ENCODE measurements at places on chromosomes 2 and 18.
A peak's percentile ranks its signal among the peaks of the same experiment; 100 is the strongest.

DNA sequence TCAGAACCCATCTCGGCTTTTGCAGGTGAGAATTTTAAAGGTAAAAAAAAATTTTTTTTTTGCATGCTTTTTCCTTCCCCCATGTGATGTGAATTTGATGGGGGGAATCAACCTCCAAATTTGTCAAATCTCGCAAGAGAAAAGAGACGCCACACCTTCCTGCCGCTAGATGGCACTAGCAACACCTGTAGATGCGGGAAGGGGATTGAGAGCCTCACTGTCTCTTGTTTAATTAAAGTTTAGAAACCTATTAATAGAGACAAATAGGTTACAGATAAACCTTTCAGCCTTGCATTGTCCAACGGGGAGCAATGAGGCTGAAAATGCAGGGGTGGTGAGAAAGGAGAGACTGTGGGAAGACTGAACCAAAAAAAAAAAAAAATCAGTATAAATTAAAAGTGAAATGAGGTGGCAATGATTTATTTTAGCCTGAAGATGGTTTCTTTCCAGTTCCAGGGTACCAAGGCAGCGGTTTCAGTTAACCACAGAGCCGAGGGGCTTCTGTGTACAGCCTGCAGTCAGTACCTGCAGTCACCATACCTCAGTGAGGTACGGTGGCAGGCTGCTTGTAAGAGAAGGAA lies 84.6 kb downstream of the NRP2 start:
- DNase-seq, result peak; percentile 78

DNA sequence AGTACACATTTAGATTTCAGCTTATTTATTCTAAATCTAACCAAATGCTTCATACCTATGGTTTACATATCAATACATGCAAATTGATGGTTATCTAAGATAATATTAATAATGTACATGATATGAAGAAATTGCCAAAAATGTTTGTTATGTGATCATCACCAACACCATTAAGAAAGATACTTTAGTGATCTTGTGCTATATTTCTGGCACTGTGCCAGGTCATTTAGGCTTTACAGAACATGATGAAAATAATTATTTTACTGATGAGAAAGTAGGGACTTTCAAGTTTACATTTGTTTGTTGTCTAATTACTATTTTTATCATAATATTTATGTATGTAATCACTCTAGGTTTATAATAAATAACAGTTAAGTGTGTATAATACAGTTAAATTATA lies 158.3 kb downstream of the GULP1 start:
- DNase-seq, result peak; percentile 11

DNA sequence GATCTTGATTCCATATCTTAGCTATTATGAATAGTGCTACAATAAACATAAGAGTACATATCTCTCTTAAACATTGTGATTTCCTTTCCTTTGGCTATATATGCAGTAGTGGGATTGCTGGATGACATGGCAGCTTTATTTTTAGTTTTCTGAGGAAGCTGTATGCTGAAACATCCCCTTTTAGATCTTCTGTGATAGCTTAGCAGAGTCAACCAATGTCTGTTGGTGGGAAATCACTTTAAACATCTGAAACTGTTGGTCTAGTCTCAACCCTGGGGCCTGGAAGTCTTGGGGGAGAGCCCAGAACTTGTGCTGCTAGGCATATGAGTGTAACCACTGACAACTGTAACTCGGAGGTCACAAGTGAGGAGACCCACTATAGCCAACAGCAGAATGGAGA lies 378.6 kb upstream of the SLC14A2 start:
- no peak for DNase-seq

DNA sequence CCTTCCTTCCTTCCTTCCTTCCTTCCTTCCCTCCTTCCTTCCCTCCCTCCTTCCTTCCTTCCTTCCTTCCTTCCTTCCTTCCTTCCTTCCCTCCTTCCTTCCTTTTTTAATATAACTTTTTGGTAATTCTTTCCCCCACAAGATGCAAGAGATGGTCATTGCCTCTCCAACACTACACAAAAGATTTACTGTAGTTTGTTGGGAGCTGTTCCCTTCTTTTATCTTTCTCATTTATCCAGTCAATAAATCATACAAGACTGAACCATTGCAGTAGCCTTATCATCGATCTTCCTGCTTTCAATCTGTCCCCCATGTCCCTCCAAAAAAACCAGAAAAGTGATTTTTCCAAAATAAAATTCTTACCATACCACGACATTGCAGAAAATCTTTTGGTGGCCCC lies 8.2 kb downstream of the APCDD1 start:
- no peak for DNase-seq

GRCh38 chr2:170227951-170228350 lies 50.0 kb downstream of the MYO3B start:
- DNase-seq, result no peak

DNA sequence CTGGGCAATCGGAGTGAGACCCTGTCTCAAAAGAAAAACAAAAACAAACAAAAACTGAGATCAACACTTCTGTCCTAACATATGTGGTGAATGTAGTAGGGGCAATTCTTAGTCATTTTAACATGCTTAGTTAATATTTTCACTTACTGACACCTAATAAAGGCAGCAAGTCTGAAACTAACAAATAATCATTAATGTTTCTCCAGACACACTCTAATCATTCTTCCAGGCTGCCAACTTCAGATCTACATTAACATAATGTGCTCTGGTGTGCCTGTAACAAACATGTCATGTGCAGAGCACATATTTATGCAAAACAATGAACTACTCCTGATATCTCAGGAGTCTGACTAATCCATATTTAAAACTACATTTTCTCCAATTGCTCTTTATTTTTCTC lies 6.0 kb downstream of the KRCC1 start:
- no peak for DNase-seq

GRCh38 chr2:12950957-12951656 lies 234.4 kb downstream of the TRIB2 start:
- DNase-seq, result no peak

- DNase-seq, result peak; percentile 56
Observed at GRCh38 chr2:97870396-97870843, 125.3 kb downstream of the TMEM131 start.

DNA sequence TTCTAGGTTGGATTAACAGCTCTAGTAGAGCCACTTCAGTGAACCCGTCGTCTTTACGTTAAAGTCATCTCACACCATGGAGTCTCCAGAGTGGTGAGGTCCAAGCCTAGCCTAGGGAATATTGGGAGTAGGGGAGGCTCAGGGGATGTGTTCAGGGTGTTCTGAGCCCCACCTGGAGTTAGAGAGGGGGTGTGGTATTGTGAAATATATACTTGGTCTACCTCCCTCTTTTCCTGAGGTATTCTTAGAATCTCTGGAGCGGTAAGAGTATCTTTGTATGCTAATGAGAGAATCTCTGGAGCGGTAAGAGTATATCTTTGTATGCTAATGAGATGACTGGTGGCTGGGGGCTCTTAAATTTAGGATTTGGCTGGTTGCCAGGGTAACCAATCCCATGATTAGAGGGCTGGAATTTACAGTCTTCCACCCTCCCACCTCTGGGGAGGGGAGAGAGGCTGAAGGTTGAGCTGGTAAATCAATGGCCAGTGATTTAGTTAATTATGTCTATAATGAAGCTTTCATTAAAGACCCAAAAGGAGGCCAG lies 69.5 kb downstream of the INPP4A start:
- no peak for DNase-seq

GRCh38 chr18:5543773-5544389 lies at the start of gene EPB41L3:
EPB41L3 (minus strand) TSS chr18:5543997; CDS start chr18:5489183, 54,814 bp downstream.
- peak; percentile 76 for DNase-seq

GRCh38 chr2:176140513-176141317 lies 10.6 kb upstream of the HOXD4 start:
- peak; percentile 95 for DNase-seq

DNA sequence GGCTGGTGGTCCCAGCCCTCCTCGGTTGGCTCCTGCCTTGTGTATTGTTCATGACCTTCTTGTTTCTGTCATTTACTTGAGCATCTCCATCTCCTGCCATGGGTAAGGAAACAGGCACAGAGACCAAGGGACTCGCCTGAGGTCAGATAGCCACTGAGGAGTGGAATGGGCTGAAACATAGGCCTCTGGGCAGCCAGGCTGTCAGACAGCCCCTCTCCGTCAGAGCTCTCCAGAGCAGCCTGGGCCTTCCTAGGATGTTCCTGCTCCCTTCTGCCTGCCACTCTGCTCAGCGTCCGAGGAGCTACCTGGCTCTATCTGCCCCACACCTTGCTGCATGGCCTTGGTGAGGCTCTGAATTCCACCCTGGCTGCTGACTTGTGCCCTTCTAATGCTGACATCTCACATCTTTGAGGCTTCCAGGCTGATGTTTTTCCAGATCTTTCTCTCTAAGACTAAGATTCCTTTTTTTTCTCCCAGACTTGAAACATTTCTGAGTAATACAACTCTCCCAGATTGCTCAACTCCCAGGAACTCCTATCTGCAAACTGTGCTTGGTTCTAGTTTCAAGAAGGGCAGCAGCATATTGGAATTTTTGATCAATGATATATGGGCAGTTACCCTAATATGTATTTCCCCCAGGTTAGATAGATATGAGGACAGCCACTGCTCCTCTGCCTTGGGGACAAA lies 67.7 kb downstream of the MCFD2 start:
- DNase-seq, result no peak

DNA sequence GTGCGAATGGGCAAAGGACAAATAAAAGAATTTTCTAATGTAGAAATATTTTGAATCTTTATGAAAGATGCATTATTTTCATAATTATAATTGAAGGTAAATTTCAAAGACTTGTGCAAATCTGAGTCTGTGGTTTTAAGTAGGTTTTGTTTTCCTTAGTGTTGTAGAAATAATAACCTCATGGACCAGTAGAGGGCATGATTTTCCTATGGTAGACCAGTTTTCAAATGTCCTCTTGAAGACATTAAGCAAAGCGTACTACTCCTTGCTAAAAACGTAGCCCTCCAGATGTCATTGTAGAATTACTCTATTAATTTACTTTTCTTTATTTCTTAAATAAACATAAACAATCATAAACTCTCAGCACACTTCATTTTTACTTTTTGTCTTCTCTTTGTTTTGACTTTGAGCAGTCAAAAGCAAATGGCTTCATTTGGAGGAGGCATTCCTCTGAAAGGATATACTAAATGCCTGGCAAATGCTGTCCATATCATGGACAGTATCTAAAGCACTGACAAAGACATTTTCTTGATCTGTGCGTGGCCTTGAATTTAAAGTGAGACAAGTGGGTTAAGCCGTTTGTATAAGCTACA lies 85.8 kb upstream of the FAM237A start:
- peak; percentile 74 for DNase-seq

DNA sequence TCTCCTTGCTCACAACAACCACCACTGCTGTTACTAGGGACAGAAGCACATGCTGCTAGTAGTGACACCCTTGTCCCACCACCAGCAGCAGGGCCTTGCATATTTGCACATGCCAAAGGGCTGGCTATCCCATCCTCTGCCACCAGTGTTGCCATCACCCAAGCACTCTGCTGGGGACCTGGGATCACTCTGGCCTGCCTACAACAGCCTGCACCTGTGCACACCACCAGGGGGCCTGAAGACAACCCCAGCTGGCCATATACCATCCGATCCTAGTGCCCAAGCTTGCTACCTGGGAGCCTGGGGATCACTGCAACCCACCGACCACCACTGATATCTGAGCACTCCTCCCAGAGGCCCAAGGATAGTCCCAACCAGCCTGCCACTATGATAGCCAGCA lies 99.9 kb upstream of the FANCL start:
- peak; percentile 25 for DNase-seq

DNA sequence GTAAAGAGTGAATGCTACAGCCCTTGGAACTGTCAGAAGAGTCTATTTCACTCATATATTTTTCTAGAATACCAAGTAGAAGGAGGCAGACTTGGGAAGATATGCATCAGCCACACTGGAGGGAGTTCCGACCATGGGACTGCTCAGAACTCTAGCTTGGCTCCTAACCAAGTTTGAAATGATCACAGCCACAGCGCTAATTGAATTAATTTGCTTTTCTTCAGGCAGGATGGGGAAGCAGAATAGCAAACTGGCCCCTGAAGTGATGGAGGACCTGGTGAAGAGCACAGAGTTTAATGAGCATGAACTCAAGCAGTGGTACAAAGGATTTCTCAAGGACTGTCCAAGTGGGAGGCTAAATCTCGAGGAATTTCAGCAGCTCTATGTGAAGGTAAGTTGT lies 51.4 kb downstream of the VSNL1 start:
- DNase-seq, result no peak

GRCh38 chr2:128372621-128373341 lies 54.1 kb upstream of the HS6ST1 start:
- no peak for DNase-seq

DNA sequence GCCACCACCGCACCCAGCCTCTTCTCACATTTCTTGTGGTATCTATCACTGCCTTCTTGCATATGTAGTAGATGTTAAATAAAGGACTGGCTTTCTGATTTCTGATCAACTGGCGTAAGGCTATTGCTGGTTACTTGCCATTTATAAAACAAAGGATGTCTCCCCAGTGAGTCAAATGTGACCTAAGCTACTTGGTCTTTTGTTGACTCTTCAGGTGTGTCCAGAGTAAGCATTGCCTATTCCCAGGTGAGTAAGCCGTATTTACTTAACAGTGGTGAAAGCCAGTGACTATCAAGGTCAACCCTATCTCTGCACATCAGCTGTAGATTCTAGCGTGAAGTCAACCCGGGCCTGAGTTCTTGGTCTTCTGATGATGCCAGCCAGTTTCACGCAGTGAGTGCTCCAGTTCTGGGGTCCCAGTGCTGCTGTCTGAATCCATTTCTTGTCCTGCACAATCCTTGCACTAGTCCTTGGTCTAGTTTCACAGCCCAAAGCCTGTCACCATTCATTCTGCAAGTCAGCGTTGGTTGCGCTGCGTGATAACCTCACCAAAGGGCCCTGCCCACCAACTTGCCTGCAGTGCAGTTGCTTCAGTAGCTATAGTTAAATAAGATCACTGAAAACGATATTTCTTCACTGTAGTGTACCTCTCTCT lies 120.2 kb downstream of the GBX2 start:
- DNase-seq, result peak; percentile 91

GRCh38 chr18:62030091-62030985 lies 137.5 kb upstream of the RNF152 start:
- DNase-seq, result no peak

DNA sequence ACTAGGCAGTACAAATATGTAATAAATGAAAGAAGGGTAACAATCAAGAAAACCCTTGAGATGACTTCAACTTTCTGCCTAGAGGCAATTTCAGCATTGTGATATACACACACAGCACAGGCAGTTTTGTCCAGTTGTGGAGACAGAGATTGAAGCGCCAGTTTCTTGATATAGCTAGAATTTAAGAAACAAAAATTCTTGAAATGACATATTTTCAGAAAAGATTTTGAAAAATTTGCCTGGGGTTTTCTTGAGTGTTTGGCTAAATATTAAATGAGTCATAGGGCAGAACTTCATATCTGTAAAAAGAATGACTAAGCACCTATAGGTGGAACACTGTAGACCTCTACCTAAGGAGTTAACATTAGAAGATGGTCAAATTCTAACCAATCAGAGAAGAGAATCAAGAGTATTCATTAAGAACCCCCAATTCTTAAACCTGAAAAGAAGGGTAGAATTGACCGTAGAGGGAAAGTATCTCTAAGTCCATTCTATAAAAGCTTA lies 1266.8 kb upstream of the TMEFF2 start:
- peak; percentile 23 for DNase-seq

GRCh38 chr2:65397122-65397521 lies 35.3 kb downstream of the SPRED2 start:
- no peak for DNase-seq

- DNase-seq, result peak; percentile 100
Observed at GRCh38 chr2:183078464-183079138, at the start of gene DUSP19. DUSP19 (plus strand) TSS chr2:183078747; CDS start chr2:183078934, 187 bp downstream.

Data from DMS53 (cell line).